ENCODE measurements at places on chromosomes 4 and X.

DNA sequence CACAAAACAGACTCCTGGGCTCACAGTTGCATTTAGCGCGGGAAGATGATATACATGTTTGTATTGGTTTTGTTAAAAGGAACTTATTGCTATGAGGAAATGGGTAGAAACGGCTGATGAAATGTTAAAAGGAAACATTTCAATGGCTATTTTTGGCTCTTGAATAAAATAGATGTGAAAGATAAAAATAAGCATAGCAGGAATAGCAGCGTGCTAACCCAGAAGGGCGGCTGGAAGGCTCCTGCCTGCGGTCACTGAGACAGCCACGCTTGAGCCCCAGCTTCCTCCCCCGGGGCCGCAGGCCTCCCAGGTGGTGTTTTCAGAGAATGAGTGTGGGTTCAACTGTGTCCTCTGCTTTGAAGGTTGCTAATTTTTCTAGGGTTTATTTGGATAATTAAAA, 35.0 kb upstream of the CLCN4 start:
- no peak for DNase-seq

DNA sequence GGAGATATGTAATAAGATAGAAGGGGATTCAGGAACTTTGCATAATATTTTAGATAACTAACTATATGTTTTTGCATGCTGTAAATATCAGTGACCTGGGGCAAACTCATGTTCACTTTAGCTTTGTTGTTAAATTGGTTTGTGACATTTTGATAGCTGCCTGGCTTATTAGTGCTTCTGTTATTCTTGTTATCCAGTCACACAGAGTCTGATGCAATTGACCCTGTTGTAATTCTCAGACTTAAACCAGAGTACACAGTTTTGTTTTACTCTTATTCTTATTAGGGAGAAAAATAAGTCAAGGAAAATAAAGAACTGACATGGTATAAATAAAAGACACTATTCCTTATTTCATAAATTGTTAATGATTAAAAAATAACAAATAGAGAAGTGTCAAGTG, 516.7 kb upstream of the SLIT2 start:
- no peak for DNase-seq

- DNase-seq, result no peak
Measured at GRCh38 chr4:20266215-20267082, 14.7 kb downstream of the SLIT2 start.

DNA sequence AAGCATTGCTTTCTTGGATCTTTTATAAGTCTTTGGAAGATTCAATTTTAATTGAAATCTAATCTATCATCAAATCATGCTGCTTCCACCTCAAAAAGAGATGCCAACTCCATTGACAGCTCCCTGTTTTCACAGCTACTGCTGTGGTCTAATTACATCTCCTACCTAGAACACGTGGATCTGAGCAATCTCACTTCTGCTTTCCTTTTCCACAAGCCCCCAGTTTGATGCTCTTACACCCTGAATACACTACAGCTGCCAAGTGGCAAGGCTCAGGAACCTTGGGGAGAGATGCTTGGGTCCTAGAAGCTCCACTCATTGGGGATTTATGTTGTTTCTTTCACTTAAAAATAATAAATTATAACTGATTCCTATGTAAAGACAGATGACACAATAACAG, 172.0 kb downstream of the CFAP299 start:
- no peak for DNase-seq

- DNase-seq, result no peak
Measured at GRCh38 chr4:13701937-13702446, 74.5 kb upstream of the BOD1L1 start.

- no peak for DNase-seq
Measured at GRCh38 chr4:75071317-75071716, 138.4 kb downstream of the PARM1 start.

- no peak for DNase-seq
Measured at GRCh38 chrX:10526451-10526850, 93.9 kb downstream of the MID1 start.

- DNase-seq, result no peak
Measured at GRCh38 chr4:183335369-183335940, 13.2 kb upstream of the CLDN24 start.

GRCh38 chr4:19746377-19746776, 505.3 kb upstream of the SLIT2 start:
- DNase-seq, result no peak

- DNase-seq, result no peak
Measured at GRCh38 chr4:87838890-87839591, 6.3 kb downstream of the MEPE start.

GRCh38 chr4:183284965-183285364, 35.1 kb downstream of the CLDN22 start:
- DNase-seq, result no peak

DNA sequence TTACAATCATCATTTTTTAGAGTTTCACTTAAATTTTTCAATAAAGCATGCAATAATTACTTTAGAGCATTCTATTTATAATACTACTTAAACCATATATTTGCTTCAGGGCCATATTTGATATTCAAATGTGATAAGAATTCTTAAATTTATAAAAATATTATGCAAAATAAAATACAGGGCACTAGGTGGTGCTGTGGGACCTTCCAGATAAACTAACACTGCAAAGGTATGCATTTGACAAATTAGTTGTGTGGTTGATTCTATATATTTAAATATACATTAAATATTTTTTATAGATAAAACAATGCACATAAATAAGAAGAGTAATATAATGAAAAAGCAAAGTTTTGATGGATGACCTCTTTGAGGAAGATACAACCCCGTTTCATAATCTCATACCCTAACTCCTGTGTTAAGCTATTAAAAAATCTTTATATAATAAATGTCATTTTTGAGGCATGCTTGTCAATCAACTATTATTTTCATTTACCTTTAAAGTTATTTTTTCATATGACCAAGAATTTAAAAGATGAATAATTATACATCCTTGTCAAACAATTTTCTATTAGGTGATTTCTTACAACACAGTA, 128.4 kb downstream of the REELD1 start:
- DNase-seq, result no peak

- no peak for DNase-seq
Measured at GRCh38 chr4:8502836-8503585, 62.4 kb downstream of the TRMT44 start.

DNA sequence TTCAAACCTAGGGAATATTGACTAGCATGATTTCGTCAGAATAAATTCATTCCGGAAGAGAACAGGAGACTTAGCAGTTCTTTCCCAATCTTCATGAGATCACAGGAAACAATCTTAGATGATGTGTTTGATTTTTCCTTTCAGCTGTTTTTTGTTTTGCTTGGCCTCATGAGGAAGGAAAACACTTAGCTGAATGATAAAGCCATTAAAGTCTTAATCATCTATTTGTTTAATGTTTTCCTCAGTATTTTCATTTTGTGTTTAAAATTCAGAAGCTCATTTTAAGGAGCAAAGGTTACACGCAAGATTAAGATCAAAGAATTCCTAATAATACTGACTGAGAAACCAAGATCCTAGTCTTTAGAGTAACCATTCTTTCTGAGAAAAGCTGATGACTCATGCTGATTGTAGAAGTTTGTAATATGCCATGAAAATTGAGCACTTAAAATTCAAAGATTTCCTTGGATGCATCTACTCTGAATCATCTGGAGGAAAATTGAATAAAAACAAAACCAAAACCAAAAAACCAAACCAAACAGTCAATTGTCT, 15.4 kb upstream of the TBC1D19 start:
- DNase-seq, result no peak

DNA sequence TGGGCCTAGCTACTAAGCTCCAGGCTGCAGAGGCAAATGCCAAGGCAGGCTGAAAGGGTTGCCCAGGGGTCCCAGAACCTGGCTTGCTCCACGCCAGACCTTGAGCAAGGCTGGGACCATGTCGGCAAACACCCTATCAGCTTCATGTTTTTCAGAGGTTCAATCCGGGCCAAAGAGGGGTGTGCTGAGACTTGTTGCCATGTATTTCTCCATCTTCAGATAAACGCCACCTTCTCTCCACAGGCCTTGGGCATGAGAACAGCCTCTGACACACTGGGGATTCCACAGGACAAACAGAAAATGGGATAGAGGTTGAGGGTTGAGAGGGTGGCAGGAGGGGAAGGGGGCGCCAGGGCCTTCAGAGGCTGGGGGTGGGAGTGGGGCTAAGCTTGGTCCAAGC, 8.6 kb downstream of the PJA1 start:
- DNase-seq, result no peak

DNA sequence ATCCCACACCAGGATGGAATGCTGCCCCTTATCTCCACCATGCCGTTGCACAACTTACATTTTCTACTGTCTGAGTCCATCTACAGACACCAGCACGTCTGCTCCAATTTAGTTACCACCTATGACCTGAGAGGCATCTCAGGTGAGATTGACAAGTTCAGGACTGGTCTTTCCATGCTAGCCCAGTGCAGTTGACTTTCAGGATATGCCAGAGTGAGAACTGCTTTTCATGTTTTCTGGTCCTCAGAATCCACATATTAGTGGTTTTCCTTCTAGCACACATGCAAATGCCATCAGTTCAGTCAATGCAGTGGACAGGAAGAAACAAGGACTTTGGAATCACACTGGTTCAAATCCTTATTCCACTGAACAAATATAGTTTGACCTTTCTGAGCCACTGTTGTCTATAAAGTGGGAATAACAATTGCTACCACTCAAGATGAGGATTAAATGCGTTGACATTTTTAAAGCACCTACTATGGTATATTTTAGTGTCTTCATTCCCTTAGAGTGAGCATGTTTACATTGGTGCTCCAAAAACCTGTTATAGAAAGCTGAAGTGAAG, 38.1 kb upstream of the ANXA3 start:
- DNase-seq, result no peak

DNA sequence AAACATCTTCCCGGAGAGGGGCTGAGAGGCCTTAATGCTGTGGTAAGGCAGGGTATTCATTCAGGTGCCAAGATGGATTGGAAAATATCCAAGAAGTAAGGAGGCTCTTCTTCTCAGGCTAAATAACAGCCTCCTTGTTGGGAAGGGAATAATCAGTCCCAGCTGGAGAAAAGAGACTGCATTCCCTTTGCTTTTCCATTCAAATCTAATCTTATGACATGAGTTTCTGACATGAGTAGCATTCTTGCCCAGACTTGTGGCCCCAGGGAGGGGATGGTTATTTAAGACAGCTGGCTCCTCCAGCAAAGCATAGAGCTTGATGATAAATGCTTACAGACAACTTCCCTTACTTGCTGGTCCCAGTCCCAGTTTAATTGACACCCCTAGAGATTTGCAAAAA, 98.3 kb downstream of the DCLK2 start:
- DNase-seq, result no peak

DNA sequence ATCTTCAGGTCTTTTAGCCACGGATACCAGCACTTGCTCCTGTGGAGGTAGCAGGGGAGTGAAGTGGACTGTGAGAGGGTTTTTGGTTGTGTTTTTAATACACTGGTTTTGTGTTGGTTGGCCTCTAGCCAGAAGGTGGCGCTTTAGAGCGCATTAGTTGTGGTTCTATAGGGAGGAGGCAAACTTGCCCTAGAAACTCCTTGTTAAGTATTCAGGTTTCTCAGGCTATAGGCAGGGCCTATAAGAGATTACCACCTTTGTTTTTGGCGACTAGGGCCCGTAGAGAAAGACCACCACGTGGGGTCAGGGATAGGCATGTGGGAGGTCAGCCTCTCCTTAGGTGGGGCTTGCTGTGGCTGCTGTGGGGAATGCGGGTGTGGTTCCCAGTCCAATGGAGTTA, 221.6 kb upstream of the SPANXN4 start:
- DNase-seq, result no peak

- DNase-seq, result no peak
Measured at GRCh38 chr4:16226816-16227461, 668 bp upstream of the TAPT1 start.

- DNase-seq, result peak; percentile 10
Measured at GRCh38 chr4:91914176-91914804, 389.5 kb upstream of the GRID2 start.

DNA sequence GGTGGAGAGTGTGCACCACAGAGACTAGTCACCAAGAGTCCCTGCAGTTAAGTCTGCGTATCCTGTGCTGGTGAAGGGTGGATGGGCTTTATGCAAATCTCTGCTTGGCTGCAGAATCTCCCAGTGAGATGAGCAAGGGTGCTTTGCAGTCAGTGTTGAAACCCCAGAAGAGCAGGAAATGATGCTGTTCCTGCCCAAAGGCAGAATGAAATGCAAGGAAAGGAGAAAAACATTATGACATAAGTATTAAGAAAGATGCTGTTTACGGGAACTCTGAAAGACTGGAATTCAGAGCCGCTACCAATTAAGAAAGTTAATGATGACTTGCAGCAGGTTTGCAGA, 25.4 kb upstream of the ACSL1 start:
- DNase-seq, result no peak

DNA sequence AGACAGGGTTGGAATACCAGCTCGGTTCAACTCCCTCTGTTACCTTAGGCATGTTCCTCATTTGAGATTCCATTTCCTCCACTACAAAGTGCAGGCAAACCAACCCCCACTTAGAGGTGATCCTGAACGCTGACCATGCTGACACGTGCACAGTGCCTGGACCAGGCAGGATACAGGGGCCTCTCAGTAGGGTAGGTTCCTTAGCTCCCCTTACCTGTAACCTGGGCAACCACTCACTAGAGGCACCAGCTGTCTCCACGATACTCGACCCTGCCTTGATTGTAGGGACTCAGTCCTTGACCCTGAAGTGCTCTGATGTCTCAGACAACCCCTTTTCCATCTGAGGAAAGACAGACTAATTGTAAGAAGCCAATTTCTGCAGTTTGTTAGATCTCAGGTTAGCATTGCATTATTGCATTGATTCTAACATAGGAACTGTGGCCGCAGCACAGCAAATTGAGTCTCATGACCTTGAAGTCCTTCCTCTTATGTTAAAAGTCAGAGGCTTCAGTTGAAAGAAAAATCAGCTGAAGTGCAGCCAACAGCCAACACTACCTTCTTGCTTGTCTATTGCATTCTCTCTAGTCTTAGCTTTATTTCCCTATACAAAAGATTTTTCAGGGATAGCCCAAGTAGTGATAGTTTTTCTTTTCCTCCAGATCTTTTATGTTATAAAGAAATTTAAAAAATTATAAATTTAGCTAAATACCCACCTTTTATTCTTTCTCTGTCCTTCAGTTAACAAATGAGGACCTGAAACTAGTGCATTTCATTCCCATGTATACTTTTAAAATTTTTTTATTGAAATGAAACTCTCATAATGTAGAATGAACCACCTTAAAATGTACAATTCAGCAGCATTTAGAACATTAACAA, 11.2 kb upstream of the C1QTNF7 start:
- DNase-seq, result no peak

- no peak for DNase-seq
Measured at GRCh38 chr4:139735381-139736273, 70.0 kb downstream of the MGST2 start.

GRCh38 chr4:166279261-166279660, 406.2 kb downstream of the TLL1 start:
- DNase-seq, result no peak
